Activated gamma-delta T cell (primary cell): ENCODE measurements at places on chromosomes 4 and X.

DNA sequence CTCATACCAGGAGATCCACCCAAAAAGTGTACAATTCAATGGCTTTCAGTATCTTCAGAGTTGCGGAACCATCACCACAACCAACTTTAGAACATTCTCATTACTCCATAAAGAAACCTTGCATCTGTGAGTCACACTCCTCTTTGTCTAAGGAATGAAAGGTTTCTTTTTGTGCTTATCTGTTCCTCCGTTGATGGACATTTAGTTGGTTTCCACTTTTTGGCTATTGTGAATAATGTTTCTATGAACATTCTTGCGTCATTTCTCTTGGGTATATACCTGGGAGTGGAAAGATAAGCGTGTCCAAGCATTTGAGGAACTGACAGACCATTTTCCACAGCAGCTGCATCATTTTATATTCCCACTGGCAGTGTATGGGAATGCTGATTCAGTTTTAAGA is 10.6 kb downstream of the FAM184B start:
- DNase-seq: no peak

GRCh38 chr4:150160473-150160872 is 82.2 kb downstream of the DCLK2 start:
- DNase-seq: no peak

GRCh38 chr4:165602621-165603020 is 223.8 kb downstream of the CPE start:
- DNase-seq: no peak

- no peak for DNase-seq
Observed at GRCh38 chrX:3348191-3348590, 1.7 kb upstream of the MXRA5 start.

- peak; percentile 65 for DNase-seq
Observed at GRCh38 chr4:1010395-1011021, 918 bp upstream of the FGFRL1 start.

- no peak for DNase-seq
Observed at GRCh38 chr4:183485411-183486160, 19.3 kb upstream of the ING2 start.

DNA sequence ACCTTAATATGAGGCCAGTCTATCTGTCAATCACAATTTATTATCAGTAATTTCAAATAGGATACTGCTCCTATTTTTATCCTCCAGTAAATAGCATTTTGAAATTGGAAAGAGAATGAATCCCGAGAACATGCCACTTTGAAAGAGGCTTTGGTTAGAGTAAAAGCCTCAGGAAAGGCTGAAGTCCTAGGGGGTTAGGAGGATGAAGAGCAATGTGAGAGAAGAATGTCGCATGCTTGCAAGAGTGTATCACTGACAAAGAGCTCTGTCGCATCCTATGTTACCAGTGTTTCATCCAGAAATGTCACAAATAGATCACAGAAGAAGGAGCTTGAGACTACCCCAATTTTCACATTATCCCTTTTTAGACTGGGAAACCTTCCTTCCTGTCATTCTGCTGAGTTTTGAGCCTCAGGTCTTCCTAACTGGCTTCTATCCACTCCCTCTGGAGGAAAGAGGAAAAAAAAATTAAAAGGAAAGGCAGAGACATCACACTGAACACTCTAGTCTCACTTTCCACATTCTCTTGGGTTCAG is 39.8 kb downstream of the GPM6A start:
- DNase-seq: no peak

DNA sequence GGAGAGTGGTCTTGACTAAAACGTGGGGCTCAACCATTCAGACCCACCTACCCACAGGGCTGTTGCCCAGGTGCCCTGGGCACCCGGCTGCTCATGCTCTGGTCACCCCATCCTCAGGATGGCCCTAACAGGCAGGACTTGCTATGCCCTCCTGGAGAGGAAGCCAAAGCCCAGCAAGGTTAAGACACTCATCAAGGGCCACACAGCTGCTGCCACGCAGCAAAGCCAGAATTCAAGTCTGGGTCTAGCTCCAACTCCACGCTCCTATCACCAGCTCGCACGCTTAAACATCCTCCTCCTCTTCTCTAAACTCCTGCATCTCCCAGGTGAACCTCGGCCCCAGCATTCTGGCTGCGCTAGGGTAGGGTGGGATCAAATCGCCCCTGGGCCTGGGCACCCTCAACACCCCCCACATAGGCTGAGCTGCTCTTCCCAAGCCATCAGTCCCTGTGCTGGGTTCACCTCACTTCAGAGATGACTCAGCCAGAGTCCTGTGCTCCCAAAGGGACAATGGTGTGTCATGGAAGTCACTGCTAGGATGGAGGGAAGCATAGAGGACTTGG is 54.1 kb downstream of the PPP2R2C start:
- DNase-seq: no peak

DNA sequence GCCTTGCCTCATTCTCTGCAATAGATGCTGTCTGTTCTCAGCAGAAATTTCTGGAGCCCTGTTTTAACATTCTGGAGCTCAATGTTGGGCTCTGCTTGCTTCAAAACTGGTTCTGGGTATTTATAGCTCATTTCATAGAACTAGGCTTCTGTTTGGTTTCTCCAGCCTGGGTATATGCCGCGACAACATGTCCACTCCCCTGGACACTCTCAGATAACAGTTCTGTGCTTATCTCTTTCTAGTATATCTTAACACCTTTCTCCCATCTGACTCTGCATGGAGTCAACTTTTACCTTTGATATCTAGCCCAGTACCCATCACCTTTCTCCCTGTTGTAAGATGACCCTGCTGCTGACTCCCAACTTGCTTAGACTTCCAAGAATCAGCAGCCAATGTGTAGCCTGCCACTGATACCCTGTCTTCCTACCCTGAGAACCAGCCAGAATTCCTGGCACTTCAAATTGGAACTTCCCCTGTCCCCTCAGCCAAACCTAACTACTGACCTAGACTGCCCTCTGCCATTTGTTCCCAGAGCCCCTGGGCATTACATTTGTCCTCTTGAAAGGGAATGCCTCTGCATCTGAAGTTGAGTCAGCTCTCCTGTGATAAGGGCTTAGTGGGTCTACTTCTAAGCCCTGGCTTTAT is 20.6 kb downstream of the PAGE1 start:
- DNase-seq: no peak

DNA sequence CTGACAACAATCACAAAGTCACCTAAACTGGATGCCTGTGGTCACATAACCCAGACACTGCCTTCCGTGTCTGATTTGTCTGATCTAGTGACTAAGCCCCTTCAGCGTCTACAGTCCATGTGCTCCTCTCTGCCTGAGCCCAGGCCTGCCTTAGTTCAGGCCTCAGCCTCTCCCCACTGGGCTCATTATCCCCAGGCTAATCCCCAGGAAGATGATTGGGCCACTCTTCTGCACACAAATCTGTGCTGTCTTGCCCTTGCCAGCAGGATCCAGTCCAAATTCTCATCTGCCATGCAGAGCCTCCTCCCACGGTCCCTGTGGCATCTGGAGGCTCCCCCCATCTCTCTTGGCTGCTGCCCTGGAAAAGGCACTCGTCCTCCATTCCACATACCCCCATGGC is 96.5 kb downstream of the SLC2A9 start:
- no peak for DNase-seq

DNA sequence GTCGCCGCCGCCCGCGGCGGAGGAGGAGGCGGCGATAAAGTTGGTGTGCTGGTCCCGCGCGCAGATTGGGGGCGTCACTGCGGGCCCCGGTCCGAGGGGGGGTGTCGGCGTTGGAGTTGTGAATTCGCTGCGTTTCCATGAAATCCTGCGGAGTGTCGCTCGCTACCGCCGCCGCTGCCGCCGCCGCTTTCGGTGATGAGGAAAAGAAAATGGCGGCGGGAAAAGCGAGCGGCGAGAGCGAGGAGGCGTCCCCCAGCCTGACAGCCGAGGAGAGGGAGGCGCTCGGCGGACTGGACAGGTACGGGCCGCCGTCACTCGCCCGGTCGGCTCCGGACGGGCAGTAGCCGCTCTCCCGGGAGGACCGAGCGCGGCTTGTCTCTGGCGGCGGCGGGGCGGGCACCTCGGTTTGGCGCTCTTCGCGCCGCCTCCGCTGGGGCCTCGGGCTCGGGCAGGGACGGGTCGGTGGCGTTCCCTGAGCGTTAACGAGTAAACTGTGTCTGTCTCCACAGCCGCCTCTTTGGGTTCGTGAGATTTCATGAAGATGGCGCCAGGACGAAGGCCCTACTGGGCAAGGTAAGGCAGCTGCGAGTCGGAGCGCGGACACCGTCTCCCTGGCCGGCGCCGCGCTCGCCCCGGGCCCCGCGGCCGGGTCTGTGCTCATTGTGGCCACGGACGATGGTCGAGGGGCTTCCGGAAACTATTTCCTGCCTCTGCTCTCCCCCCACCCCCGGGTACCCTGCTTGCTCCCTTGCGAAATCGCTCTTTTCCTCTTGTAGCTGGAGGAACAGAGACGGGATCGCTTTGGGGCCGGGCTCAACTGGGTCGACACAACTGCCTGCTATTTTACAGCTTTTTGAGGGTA is 658 bp downstream of the KDM6A start:
- DNase-seq: peak; percentile 59

GRCh38 chr4:162981823-162982222 is 184.9 kb downstream of the NAF1 start:
- DNase-seq: no peak

GRCh38 chr4:115117651-115118050 is 4.2 kb upstream of the NDST4 start:
- no peak for DNase-seq

DNA sequence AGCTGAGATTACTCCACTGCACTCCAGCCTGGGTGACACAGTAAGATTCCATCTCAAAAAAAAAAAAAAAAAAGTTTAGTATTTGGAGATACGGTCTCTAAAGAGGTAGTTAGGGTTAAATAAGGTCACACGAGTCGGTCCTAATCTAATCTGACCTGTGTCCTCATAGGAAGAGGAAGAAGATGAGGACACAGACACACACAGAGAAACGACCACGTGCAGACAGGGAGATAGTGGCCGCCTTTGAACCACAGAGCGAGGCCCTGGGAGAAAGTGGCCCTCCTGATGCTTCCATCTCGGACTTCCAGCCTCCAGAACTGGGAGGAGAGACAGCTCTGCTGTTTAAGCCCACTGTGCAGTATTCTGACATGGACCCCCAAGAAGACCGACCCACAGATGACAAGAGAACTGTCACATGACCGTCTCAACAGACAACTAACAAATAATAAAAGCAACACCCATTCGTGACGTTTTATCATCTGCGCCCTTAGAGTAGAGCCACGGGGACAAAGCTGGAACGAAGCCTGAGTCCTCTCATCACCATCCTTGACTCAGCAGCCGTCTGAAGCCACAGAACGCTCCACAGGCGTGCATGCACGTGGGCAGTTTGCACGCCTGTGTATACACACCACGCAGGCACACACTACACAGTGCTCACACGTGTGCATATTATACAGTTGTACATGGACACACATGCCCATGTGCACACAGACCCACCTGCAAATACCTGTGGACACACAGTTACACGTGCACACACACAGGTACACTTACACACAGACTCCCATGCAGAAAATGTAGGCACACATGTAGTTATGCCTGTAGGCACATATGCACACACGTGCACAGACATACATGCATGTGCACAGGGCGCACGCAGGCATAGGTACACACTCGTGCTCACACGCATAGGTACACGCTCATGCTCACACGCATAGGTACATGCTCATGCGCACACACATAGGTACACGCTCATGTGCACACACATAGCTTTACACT is 51.7 kb downstream of the FAM53A start:
- no peak for DNase-seq

- DNase-seq: no peak
Observed at GRCh38 chrX:56728321-56728720, 722 bp upstream of the NBDY start.

DNA sequence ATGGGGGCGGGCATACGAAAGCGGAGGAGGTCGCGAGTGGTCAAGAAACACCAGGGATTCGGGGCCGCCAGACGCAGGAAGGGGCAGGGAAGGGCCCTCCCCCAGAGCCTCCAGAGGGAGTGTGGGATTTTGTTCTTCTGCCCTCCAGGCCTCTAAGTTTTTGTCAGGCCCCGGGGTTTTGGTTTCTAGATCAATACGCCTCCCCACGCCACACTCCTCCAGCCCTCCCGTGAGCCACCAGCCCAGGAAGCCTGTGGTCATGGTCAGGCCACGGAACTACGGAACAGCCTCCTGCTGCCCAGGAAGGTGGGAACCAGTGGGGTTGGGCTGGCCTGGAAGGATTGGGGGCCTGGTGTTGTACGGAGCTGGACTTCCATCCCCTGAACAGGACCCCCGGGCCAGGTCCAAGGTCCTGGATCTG is 38.4 kb downstream of the CPLX1 start:
- DNase-seq: no peak

DNA sequence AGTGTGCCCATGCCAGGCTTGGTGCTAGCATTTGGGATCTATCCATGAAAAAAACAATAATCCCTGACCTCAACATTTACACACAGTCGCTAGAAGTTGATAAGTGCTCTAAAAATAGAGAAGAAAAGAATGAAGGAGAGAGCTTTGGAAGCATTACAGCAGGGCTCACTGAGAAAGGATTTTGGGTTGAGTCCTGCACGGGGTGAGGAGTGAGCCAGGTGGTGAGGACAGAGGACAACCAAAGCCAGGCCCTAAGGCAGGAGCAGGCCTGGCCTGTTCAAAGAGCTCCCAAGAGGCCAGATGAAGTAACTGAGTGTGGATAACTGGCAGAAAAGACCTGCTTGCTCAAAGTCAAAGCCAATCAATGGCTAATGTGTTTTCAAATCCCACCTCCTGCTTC is 20.7 kb upstream of the PROM1 start:
- DNase-seq: no peak

- no peak for DNase-seq
Observed at GRCh38 chr4:169059306-169060211, 49.5 kb upstream of the CBR4 start.

GRCh38 chr4:31918891-31919290 is 1198.7 kb downstream of the PCDH7 start:
- no peak for DNase-seq

- DNase-seq: no peak
Observed at GRCh38 chrX:139158256-139158655, 372.3 kb upstream of the F9 start.
